ENCODE measurements at places on chromosomes 2 and 18.

GRCh38 chr18:56678836-56679565 lies 27.8 kb downstream of the WDR7 start:
- no peak for DNase-seq

DNA sequence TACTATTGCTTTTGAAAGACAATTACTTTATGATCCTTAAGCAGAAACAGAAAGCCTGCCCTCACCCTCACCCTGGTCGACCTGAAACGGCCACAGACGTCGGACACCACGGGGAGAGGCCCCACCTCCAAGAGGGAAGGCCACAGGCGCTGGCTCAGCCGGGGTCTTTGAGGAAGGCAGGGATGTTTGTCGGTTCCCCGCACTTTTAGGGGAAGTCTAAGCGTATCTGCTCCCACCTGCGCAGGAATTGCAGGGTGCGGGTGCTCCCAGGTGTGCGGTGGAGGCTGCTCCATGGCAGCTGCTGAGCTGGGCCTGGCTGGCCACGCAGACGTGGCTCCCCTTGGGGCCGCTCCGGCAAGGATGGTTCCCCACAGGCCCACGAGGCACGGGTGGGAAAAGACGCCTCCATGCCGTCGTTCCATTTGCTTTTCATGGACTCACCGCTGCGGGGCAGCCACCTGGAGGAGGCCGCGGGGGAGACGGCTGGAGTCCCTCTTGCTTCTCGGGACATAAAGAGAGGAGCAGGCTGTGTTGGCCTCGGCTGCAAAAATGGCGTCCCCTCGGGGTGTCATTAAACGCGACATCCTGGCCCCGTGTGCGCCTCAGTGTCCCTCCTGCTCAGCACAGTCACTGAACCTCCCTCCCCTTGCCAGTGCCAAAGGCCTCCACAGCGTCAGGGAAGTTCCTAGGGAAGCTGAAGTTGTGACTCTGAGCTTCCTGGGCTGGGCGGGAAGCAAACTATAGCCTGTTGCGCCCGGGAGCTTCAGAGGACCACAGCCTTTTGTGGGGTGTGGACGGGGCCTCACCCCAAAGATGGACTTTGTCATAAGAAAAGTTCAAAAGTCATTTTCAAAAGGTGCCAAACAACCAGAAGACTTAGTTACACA lies 63.4 kb downstream of the NFATC1 start:
- no peak for DNase-seq

DNA sequence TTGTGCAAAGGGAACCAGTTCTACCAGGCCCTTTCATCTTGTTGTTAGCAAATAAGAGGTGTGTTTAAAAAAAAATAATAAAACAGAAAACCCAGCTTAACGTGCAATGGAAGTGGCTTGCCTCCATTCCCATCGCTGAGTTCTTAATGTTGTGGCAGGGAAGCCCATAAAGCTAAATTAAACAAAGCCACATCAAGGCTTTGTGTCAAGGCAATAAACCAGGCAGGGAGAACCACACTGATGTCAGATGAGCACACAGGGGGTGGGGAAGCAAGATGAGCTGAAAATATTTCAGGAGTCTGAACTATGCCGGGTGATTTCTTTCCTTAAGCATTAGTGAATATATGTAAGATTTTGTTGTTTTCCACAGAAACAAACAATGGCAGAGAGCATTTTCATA lies 73.5 kb downstream of the PHLPP1 start:
- DNase-seq: no peak

DNA sequence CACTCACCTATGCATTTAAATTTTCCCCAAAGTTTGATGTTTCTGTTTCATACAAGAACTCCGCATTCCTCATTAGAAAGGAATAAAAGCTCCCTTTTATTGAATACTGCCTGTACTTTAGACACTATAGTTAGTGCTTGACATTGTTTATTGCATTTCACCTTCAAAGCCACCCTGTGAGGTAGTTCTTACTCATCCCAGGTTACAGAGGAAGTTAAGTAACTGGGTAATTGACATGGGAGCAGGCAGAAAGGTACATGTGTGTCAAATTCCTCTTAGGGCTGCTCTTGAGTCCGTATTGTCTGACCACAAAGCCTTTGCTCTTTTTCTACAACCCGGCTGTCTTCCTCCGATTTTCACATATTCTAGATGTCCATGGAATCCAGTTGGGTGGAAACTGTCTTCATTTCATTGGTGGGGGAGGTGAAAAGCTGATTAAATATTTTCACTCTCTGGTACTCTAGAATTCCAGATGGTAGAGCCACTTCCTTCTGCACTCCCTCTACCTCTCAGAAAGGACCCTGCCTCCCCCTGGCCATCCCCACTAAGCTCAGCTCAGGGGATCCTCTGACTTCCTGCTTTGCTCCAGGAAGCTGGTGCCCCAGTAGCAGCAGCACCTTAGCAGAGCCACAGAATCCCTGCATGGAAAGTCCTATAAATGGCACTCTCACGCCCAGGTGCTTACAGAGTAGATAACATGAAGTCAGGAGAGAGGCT lies 319.2 kb downstream of the LRATD1 start:
- no peak for DNase-seq

DNA sequence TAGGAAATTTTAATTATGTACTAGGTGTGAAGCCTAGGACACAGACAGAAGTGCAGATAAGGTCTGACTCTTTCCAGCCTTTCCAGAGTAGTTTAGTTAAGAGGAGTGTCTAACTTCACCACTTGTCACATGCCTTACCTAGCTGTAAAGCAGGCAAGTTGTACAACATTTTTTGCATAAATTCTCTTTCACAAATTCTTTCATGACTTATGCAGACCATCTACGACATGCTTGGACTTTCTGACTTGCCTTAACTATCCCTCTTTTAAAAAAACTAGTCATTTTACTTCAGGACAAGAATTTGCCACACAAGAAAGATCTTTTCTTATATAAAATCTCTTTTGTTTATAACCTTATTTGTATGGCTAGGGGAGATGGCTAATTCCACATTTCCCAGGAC lies 1273.6 kb upstream of the SLC39A10 start:
- peak; percentile 5 for DNase-seq

DNA sequence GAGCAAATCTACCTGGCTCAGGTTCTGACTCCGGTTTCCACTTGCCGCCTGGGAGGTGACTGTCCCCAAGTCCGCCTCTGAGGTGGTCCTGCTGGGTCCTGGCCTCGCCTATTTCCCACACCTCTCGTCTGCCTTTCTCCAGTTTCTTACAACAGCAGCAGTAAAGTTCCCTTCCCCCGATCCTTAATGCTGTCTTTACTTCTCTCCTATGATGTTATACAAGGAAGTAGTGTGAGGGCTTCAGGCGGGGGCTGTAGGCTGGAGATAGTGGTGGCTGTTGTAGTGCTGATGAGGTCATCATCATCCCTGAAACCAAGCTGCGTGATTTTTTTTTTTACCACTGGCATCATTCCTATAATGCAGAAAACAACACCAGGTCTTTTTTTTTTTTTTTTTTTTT lies 18.9 kb downstream of the TGIF1 start:
- peak; percentile 41 for DNase-seq

DNA sequence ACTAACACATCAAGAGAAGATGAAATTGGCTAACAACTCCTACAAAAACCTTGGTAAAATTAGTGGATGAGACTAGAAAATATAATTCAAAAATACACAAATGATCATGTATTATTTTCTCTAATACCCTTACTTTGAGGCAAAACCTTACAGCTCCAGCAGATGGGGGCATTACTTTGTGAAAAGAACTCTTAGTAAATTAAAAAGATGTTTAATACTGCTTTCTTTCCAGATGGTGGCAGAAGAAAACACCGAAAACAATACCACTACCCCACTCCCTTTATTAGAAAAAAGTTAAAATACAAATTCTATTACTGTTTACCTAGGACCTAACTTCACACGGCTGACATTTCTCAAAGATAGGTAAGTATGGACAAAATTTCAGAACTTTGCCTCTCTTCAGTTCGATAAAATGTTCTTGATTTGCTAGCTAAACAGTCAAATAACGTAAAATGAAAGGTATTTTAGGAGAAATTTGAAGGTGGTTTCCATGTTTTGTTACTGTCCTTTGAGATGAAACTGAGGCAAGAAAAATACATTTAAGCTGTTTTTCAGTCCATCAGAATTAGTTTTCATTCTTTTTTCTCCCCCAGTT lies 30.6 kb downstream of the ORC4 start:
- DNase-seq: peak; percentile 73

- no peak for DNase-seq
Measured at GRCh38 chr2:28674062-28674712, 77.4 kb upstream of the PPP1CB start.

GRCh38 chr2:37947306-37947705 lies 22.2 kb downstream of the RMDN2 start:
- no peak for DNase-seq

- no peak for DNase-seq
Measured at GRCh38 chr2:111951486-111951885, 53.1 kb downstream of the MERTK start.

- DNase-seq: no peak
Measured at GRCh38 chr18:12990123-12990475, 1.1 kb upstream of the CEP192 start.

GRCh38 chr2:131552871-131553270 lies 25.2 kb downstream of the CCDC74A start:
- DNase-seq: no peak

DNA sequence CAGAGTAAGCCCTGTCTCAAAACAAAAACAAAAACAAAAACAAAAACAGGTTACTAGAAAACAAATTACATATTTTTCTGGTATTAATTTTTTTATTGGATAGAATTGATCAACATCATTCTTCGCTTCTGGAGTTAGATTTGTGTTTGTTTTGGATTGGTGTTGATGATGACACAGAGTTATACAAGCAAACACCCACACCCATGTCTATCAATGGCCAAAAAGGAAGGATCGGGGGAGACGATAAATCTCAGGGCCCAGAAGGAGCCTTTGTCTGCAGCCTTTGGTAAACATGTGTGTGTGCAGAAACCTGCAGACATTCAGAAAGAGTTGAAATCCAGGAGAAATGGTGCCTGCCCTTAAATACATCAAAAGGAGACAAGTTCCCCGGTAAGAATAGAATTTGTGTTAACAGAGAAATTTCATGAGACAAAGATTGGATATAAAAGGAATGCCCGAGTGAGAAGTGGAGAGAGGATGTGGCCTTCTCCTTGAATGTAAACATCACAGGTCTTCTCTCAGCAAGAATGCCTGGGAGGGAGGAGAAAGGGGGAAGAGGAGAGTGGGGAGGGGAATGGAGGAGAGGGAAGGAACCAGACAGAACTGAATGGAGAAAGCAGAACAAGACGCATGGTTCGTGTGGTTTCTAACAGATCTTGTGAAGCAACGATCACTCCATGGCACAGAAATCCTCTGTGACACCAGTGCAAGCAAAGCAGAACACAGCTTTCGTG lies 40.4 kb upstream of the TMEM178A start:
- DNase-seq: peak; percentile 79

DNA sequence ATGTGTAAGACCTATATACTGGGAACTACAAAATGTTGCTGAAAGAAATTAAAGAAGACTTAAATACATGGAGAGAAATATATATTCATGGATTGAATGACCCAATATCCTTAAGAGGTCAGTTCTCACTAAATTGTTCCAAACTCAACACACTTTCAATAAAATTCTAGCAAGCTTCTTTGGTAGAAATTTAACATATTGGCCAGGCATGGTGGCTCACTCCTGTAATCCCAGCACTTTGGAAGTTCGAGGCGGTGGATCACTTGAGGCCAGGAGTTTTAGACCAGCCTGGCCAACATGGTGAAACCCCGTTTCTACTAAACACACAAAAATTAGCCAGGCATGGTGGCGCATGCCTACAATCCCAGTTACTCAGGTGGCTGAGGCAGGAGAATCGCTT lies 33.6 kb upstream of the MYCN start:
- no peak for DNase-seq

GRCh38 chr2:150983314-150983897 lies 278.3 kb downstream of the RBM43 start:
- no peak for DNase-seq

- DNase-seq: no peak
Measured at GRCh38 chr2:219561179-219562048, 9.9 kb downstream of the OBSL1 start.

- DNase-seq: no peak
Measured at GRCh38 chr2:208360259-208361076, 46.1 kb upstream of the PTH2R start.

GRCh38 chr2:23901966-23902846 lies 24.7 kb downstream of the ATAD2B start:
- no peak for DNase-seq

DNA sequence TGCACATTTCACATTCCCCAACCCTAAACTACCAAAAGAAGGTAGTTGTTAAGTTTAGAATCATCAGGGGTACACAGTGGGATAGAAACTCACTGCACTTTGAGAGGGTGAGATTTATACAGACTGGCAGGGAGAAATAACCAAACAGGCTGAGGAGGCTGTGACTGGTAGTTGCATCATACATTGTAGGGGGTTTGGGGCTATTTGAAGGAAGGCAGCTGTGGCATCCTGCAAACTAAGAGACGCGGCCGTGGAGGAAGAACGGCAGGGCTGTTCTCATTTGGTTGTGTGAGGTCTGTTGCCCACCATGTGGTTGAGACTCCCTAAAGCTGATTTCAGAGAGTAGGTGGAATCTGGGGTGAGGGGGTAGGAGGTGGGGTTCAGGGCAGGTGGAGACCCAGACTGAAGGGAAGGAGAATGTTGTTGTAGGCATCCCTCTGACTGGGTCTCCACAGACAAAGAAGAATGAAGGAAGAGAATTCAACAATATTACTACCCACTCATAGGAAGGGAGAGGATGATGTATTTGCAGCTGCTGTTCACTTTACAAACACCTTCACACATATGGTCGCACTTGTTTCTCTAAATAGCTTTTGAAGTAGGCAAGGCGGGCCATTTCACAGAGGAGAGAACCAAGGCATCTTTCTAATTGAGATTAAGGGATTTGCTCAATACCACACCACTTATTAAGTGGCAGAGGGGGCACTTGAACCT lies 170.9 kb upstream of the SIX2 start:
- peak; percentile 23 for DNase-seq

DNA sequence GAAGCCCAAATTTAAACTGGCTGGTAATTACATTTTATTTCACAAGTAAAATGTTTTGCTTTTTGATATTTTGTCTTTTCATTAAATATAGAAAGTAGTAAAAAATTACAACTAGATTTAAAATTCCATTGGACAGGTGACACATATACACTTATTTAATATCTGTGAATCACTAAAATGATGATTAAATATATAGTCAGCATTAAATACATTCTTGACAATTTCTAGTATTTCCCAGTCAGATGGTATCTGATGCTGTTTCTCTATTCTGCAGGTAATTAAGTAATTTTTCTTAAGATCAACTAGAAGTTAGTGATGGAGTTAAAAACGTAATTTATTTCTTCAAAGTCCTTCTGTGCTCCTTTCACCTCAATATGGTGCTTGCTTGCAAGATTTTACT lies 237.8 kb downstream of the LRRTM4 start:
- no peak for DNase-seq

- DNase-seq: peak; percentile 50
Measured at GRCh38 chr18:46055838-46056230, 16.2 kb downstream of the PSTPIP2 start.
